Central memory CD8-positive, alpha-beta T cell (primary cell): ENCODE measurements at places on chromosomes 3 and 15.

DNA sequence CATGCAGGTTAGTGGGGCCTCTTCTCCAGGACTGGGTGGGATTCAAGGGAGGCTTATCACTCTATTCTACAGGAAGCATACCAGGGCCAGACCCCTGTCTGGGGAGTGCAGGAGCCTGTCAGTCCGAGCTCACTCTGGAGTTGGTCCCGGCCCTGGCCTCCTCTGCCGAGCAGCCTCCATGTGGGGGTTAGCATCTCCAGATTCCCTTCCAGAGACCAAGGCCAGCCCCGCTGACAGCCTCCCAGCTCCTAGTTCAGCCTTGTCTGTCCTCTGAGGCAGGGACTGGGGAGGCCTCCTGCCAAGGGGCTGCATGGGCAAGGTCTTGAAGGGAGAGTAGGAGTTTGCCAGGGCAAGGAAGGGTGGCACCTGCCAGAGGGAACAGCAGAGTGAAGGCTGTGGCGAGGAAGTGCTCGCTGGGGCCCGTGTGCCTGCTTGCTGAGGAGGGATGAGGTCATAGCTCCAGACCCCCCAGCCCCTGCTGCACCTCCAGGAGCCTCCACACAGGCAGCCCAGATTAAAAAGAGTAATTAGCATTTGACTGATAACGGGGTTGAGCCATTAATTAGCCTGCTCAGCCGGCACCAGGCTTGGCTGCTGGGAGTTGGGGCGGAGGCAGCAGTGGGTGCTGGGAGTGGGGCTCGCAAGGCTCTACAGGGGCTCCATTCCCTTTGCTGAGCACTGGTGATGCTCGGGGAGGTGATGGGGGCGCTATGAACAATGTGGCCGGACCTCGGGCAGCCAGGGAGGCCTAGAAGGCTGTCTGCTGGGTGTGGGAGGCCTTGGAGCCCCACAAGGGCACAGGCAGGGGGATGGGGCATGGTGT lies 54.3 kb downstream of the DNAJB8 start:
- no peak for DNase-seq

DNA sequence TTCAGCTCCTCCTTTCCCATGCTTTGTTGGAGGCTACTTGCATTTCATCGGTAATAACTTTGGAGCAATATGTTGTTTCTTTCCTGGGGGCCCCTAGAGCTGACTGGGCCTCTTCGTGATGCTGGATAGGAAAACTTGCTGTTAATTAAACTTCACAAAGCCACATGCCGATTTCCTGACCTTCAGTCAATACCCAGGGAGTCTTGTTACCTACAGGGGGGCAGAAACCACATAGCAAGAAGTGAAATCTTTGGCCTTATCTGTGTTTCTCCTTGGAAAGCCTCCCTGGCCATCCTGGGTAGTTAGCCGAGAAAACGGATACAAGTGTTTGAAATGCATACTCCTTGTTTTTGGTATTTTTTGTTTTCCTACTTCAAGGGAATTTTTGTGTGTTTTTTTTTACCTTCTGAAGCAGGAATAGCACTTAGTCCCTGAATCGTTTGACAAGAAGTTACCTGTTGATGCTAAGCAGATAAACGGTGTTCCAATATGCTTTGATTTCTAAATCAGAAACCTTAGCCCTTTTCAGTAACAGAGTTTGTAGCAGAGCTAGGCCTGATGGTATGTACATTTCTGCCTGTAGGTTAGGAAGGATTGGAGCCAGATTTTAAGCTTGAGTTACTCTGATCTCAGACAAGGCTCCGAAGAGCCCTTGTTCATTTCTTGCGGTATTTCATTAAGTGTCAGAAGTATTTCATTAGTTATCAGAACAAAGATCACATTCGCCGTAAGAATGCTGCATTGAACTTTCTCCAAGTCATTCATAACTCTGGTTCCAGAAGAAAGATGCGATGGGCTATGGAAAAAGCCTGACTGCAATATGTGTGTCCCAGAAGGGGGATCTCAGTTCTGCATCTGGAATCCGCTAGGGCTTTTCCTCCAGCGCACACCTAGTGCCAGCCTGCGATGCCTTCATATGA lies 111.5 kb downstream of the THSD4 start:
- no peak for DNase-seq

GRCh38 chr3:108133858-108134554 lies 43.2 kb upstream of the CD47 start:
- no peak for DNase-seq

- no peak for DNase-seq
Observed at GRCh38 chr15:75025107-75025506, 1.7 kb downstream of the PPCDC start.

- no peak for DNase-seq
Observed at GRCh38 chr3:194592798-194593752, 40.1 kb downstream of the TMEM44 start.

DNA sequence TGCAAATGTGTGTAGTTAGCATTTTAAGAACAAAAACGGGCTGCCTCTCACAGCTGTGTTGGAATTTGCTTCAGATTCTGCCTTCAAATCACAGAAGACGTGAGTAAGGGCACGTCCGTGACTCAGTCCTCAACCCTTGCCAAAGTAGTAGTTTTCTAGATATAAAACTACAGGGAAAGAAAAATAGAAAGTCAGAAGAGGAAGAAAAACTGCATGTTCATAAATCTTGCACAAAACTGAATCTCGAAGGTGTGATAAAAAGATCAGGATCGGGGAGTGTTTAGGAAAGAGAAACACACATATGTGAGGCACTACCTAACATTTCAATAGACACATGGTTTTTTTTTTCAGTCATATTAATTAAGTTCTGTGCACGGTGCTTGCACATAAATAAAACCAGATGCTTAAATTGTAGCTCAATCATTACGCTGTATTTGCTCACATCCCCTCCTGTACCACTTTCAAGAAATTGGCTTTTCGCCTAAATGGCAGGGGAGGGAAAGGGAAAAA lies 71.7 kb downstream of the P3H2 start:
- no peak for DNase-seq

GRCh38 chr15:92184142-92184541 lies 209.5 kb upstream of the ST8SIA2 start:
- no peak for DNase-seq
